Endothelial cell (in vitro differentiated cells): ENCODE measurements at places on chromosomes 5 and 9.
A peak's percentile ranks its signal among the peaks of the same experiment; 100 is the strongest.

DNA sequence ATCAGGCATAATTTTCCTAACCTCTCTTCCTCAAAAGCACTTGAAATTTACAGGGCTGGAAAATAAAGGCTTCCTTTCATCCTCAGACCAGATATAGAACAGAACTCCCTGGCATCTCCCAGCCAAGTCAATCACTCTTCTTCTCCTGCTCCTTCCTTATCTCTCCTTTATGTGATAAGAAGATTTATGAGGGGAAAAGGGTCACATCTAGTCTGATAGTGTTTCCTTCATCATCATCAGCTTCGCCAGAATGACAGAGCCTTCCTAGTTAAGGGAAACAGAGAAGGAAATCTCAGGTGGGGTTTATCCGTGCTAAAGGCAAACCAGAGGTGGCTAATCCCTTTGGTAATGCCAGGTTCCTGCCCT lies 36.2 kb downstream of the LIX1 start:
- no peak for DNase-seq

DNA sequence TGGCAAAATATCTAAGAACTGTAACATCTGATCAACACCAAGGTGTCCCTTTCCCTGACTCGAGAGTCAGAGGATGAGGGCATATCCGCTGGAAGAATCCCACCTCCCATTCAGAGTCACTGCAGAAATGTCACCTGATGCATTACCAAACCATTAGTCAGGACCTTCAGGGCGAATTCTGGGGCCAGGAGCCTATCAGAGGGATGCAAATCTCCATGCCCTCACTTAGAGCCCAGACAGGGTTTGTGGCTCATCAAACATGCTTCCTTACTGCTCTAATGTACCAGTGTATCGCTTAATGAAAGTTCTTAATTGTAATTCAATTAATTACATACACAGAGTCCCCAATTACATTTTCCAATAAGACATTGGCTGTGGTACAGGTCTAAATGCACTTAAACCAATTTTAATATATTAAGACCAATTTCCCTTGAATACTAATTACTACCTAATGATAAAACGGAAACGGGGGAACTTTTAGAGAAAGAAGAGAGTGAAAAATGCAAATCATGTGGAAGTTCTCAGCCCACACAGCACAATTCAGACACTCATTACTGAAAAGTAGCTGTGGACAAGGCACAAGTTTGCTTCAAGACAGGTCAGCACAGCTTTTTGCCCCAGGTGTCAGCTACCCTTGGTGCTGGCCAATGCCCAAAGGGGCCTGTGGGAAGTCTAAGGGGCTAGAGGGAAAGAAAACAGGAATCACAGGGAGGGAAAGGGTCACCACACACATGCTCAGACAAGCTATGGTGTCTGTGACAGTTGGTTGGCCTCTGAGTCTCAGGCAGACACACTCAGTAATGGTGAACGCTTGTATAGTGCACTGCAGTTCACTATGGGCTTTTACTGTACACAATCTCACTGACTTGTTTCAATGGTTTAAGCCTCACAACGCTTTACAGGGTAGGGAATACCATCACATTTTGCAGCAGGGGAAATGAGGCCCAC lies 211.6 kb downstream of the MAPKAP1 start:
- DNase-seq = no peak

GRCh38 chr5:179319741-179320281 lies 25.4 kb downstream of the ADAMTS2 start:
- DNase-seq = no peak

GRCh38 chr9:76873056-76873792 lies 32.7 kb downstream of the PRUNE2 start:
- peak; percentile 36 for DNase-seq

DNA sequence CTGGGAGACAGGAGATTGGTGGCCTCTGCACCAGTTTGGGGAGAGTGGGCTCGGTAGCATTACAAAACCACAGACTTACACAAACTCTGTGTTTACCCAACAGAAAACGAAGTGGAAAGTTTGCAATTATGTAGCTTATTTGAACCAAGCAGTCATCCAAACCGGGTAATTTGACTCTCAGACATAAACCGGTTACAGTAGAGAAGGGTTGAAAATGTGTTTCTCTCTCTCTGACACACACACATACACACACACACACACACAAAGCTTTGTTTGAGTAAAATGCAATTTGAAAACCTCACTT lies 97.1 kb upstream of the ZNF608 start:
- no peak for DNase-seq

DNA sequence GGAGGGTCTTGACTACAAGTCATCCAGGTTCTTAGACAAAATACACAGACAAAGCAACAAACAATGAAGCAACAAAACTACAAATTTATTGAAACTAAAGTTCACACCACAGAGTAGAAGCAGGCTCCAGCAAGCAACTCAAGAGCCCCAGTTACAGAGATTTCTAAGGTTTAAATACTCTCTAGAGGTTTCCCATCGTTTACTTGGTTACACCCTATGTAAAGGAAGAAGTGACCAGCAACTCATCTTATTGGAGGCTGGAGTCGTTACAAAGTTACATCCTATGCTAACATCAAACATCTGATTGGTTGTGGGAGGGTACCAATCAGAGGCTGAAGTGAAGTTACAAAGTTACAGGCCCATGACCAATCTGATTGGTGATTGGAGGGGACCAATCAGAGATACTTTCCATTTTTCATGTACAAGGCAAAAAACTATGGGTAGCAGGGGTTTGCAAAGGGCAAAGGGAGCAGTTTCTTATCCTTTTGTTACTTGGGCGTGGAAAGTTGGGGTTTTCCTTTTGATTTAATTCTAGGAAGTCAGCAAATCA lies 2292.6 kb upstream of the C9orf72 start:
- DNase-seq = no peak

GRCh38 chr5:111127453-111128195 lies 35.5 kb downstream of the WDR36 start:
- no peak for DNase-seq
